Right ventricle myocardium inferior (tissue), 1 donor: ENCODE measurements at places on chromosomes 16 and 17.

DNA sequence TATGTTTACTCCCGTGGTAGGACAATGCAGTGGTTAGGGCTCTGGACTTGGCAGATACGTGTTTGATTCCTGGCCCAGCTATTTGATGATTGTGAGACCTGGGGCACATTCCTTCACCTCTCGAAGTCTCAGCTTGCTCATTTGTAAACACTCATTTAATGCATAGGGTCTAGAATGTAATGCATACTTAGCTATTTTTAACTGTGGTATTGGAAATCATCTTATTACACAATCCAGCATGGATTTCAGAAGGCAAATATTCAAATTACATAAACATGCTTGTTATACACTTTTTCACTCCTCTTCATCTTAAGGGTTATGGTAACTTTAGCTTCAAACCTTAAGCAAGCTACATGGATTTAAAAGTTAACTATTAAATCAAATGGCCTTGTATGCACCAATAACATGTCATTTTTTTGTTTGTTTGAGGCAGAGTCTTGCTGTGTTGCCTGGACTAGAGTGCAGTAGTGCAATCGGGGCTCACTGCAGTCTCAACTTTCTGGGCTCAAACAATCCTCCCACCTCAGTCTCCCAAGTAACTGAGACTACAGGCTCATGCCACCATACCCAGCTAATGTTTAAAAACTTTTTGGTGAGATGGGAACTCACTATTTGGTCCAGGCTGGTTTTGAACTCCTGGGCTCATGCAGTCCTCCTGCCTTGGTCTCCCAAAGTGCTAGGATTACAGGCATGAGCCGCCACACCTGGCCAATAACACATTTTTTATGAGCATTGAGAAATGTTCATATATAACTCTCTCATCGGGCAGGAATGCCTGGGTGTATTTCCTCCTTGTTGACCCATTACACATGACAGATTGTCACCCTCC lies 52.5 kb downstream of the VAT1L start:
- DNase-seq, result no peak

- no peak for DNase-seq
These were observed 112.2 kb downstream of the AATF start for GRCh38 chr17:37060928-37061327.

GRCh38 chr17:22203208-22203715 lies 510.9 kb downstream of the KCNJ18 start:
- no peak for DNase-seq

- DNase-seq, result no peak
These were observed 308.8 kb downstream of the MAP2K6 start for GRCh38 chr17:69723316-69723715.

DNA sequence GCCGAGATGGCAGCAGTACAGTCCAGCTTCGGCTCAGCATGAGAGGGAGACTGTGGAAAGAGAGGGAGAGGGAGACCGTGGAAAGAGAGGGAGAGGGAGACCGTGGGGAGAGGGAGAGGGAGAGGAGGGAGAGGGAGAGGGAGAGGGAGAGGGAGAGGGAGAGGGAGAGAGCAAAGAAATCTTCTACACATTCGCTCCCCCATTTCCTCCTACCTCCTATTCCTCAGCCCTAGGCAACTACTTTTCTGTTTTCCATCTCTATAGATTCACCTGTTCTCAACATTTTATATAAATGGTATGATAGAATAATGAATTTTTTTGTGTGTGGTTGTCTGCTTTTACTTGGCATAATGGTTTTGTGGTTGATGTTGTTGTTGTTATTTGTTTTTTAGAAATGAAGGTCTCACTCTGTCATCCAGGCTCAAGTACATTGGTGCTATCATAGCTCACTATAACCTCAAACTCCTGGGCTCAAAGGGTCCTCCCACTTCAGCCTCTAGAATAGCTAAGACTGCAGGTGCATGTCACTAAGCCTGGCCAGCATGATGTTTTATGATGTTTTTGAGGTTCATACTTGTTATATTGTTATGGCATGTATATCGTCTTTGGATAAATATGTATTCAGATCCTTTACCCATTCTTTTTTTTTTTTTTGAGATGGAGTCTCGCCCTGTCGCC lies 6.0 kb upstream of the PRPF8 start:
- DNase-seq, result no peak

DNA sequence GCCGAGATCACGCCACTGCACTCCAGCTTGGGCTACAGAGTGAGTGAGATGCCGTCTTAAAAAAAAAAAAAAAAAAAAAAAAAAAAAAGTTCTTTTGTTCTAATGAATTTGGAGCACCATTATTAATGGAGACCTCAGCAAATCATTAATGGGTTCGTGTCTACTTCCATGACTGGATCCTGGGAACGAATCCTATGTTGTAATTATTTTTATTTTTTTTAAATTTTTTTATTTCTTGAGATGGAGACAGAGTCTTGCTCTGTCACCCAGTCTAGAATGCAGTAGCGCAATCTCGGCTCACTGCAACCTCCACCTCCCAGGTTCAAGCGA lies 30.7 kb downstream of the SPOP start:
- DNase-seq, result no peak

DNA sequence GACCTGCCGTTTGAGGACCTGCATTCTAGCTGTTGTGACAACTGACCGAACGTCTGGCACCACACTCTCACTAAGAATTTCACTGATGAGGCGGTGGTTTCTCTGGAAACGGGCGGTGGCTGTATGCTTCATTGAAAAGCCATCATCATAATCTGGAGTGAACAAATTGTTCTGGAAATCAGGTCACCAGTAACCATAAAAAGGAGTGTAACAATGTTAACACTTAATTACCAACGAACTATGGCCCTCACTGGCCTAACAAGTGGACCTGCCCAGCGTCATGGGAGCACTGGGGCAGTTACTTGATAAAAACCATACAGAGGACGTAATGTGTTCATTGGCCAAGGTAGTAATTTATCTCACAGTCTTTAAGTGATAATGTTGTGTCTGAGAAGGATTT lies 15.4 kb downstream of the SMARCE1 start:
- no peak for DNase-seq

DNA sequence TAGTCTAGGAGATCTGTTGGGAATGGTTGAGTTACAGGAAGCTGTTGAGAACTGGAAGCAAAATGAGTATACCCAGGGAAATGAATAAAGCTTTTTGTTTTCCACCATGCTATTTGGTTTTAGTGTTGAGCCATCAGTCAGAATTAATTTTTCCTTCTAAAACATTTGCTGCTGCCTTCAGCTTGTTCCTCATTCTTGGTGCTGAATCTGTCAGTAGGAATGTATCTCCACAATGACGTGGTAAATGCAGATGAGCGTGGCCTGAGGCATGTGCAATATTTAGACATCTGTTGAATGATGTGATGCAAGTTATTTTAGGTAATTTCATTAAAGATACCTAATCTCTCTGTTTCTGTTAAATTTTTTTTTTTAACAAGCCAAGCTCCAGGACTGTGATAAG lies 10.9 kb downstream of the HAPSTR1 start:
- DNase-seq, result no peak

GRCh38 chr16:2471016-2471652 lies at the start of gene NTN3:
NTN3 (plus strand) TSS chr16:2471297; CDS start chr16:2471702, 405 bp downstream.
- DNase-seq, result no peak

GRCh38 chr16:57615813-57616212 lies 12.6 kb upstream of the ADGRG1 start:
- no peak for DNase-seq

DNA sequence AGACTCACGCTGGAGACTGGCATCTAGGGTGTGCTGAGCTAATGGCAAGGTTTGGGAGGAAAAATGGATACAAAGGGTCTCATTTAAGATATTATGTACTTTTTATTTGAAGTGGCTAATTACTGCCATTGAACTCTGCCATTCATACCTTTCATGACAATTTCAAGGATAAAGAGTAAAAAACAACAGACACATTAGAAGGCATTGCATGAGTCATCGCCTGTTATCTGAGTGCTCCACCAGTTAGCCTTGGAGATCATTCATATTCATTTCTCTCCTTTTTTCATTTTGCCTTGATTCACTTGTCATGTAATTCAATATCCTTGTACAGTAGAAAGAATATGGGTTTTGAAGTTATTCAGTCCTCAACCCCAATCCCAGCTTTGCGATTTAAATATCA lies 109.5 kb downstream of the CDH8 start:
- DNase-seq, result no peak

DNA sequence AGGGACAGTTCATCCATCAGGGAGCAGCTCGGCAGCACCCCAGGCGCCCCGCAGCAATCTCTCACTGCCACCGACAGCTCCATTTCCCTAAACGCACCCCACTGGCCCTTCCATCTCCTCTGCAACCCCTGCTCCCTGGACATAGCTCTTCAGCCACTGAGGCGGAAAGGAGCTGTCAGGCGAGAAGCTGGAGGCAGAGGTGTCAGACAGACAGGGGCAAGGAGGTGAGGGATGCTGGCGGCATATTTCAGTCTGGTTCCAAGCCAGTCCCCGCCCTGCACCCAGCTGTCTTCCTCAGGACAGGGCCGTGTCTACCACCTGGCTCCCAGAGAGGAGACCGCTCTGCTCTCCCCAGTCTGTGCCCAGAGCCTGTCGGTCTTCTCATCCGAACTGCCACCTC lies 9.7 kb downstream of the ACLY start:
- no peak for DNase-seq

- no peak for DNase-seq
These were observed 4.3 kb downstream of the ADCY7 start for GRCh38 chr16:50270510-50271147.

DNA sequence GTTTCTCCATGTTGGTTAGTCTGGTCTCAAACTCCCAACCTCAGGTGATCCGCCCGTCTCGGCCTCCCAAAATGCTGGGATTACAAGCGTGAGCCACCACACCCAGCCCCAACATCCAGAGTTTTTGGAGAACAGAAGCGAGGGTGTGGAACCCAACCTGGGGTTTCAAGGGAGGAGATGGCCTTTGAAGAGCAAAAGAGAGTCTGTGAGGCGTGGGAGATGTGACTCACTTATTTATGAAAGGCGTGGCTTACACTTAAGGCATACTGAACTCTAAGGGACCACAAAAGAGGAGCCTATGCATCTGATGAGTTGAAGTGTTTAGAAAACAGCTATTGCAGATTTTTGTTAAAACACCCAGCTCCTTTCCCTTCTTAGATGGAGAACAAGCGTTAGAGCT lies 18.9 kb downstream of the ARSG start:
- no peak for DNase-seq

DNA sequence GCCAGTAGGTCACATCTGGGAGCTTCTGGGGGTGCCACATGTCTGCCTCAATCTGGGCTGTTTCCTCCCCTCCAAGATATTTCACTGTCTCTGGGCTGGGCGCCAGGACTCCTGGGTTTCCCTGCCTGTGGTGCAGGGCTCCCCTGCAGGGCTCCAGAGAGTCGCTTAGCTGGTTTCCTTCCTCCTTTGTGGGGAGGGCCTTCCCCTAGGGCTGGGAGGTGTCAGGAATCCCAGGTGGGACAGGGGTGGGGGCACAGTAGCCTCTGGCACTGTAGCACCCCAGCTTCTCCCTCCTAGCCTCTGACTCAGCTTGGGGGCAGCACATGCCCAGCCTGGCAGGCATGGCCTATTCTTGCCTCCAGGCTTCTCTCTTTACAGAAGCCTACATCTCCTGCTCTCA lies 2.6 kb downstream of the RARA start:
- DNase-seq, result peak; percentile 85

DNA sequence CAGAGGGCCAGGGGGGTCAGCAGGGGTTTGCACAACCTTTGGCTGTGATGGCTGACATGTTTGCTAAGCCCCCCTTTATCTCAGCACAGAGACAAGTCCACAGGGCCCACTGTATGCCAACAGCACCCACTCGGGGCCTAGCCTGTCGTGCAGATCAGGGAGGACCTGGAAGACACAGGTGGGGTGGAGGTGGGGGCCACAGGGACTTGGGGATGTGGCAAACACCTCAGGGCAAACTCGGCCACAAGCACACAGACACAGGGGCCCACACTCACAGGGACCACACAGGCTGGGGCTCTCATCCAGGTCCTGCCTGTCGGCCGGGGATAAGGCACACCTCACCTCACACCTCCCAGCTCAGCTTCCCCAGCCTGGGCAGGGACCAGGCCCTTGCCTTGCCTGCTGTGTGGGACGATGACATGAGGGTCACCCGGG lies 87.9 kb downstream of the C16orf78 start:
- no peak for DNase-seq

DNA sequence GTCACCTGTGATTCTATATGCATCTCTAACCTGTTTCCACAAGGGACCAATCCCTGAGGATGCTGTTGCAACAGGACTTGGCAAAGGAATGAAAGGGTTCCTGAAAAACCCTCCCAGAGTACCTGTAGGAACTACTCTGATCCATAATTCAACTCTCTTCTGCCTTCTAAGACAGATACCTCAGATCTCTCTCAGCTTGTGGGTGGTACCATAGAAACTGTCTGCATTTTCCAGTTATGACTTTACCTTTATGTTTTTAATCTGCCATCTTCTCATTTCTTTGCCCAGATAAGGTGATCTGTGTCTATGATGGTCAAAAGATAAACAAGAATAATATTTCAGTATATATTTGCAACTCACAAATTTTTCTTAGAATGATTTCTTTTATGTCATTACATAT lies 65.1 kb downstream of the TMC6 start:
- no peak for DNase-seq

DNA sequence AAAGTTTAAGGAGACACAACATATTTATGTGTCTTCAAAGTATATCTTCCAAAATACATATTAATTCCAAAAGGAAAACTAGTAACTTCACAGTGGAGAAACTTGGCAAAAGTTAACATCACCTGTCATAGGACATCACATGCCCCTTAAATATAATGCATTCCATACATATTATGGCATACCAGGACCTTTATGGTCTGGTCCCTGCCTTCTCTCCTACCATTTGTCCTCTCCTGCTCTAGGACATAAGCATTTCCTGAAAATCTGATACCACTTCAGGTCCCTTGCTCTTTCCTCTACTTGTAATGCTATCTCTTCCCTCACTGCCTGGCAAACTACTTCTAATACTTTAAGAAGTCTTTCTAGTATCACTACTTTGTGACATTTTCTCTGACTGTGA lies 168.1 kb upstream of the RBL2 start:
- no peak for DNase-seq

GRCh38 chr16:28863929-28864793 lies 518 bp downstream of the SH2B1 start:
- peak; percentile 62 for DNase-seq

- DNase-seq, result no peak
These were observed 579 bp upstream of the CYBA start for GRCh38 chr16:88651276-88651988.

DNA sequence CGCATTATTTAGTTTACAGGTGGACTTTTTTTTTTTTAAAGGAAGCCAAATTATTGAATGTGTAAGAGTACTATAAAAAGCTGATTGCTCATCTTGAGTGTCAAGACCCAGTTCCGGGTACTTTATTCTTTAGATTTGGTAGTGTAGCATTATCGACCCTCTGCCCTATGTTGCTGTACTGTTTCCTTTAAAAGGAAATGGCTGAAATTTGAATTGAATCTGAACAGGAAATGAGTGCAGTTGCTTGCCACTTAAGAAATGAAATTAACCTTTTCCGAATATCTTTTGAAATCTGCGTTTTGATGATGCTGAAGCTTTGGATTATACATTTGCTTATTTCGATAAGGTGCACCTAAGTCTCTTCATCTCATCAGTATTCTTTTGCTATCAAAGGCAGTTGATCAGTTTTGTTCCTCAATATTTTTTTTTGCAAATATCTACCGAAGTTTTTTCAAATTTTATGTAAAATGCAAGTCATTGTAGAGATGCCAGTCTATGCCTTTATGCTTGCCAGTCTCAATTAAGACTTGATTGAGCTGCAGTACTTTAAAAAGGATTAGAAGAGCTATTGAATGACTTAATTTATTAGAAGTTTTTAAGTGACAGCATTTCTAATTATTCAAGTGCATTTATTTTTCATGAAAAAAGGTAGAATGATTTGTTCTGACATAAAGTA lies 1.8 kb downstream of the GGNBP2 start:
- DNase-seq, result no peak

- DNase-seq, result no peak
These were observed 1.6 kb downstream of the GFAP start for GRCh38 chr17:44913676-44914075.
